ENCODE measurements at places on chromosomes 12 and 14.

GRCh38 chr12:12665194-12665593 is 30.8 kb downstream of the GPR19 start:
- no peak for DNase-seq

DNA sequence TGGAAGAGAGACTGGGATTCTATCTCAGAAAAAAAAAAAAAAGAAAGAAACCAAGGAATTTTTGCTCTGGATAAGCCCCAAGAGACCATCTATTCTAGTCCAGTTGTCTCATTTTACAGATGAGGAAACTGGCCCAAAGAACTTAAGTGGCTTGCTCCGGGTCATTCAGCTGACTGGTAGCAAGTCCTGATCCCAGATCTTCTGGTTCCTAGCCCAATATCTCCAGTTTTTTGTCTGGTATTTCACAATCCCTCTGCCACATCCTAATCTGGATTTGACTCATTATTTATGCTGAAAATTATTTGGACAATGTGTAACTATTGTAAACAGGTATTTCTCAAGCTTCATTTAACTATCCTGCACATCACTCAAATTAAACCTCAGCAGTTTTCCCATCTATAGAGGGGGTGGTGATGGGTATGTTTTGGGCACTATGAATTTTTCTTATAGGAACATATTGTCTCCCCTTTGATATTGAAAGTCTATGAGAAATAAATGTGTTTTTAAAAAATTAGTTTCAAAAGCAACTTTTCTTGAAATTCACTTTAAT is 43.4 kb downstream of the PPP2R5E start:
- no peak for DNase-seq

- DNase-seq, result no peak
These were observed 18.9 kb downstream of the IGF1 start for GRCh38 chr12:102461501-102461900.

- DNase-seq, result no peak
These were observed 111.2 kb downstream of the CAPZA3 start for GRCh38 chr12:18849080-18849479.

All from COR-L47 (cell line).